ENCODE measurements at places on chromosomes 13 and 19.
A peak's percentile ranks its signal among the peaks of the same experiment; 100 is the strongest.

- no peak for DNase-seq
Observed at GRCh38 chr19:55621673-55622231, 2.6 kb downstream of the ZNF784 start.

- no peak for DNase-seq
Observed at GRCh38 chr13:51330791-51331190, 8.7 kb upstream of the SERPINE3 start.

DNA sequence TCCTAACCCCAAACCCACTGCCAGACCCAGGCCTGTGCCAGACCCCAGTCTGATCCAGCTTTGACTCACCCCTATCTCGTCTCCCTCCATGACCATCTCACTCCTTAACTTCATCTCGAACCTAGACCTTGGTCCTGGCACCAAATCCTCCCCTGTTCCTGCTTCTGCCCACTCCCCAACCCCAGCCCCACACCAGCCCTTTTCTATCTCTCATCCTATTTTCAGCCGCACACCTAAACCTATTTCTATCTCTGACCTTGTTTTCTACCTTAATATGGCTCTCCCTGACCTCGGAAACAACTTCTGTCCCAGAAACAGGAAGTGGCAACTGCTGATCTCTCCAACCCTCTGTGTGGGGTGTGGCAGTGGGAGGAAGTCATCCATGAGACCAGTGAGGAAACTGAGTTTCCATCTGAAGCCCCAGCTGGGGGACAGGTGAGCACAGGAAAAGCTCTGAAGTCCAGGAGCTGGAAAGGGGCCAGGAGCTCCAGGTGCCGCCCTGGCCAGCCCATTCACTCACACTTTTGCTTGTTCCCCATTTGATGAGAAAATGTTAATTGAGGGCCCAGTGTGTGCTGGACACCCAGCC, 13.7 kb downstream of the PTH2 start:
- DNase-seq: no peak

DNA sequence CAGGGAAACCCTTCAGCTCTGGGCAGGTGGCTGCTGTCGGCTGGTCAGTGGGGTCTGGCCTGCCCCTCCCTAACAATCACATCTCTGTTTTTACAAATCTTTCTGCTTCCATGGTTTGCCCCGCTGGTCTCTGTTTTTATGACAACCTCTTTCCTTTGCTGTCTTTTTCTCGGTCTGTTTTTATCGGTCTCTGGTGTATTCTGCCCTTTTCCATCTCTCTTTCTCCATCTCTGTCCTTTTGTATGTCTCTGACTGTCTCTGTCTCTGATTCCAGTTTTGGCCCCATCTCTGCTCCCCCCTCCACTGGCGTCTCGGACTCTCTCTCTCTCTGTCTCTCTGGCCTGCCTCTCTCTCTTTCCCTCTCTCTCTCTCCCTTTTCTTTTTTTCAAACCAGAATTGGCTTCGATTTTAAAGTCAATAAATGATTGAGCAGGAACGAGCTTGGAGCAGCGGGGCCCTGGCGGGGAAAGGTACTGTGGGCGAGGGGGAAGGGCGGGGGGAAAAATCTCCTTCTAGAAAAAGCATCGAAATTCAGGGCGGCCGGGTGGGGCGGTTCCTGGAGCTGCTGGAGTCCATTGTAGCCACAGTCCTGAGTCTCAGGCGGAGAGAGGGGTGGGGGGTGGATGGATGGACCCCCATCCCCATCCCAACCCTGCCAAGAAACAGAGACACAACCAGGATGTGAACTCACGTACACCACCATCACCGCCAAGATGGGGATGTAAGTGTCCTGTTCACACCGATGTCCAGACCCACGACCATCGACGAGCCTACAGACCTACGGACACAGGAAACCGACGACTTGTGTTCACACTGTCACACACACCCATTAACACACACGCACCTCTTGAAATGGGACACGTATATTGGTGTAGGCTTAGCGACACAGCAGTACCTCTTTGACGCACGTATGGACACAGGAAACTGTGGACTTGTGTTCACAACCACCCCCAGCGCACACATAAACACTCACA, 3.0 kb downstream of the NFIX start:
- DNase-seq: no peak

GRCh38 chr19:37914908-37915307, 7.9 kb downstream of the SIPA1L3 start:
- DNase-seq: no peak

- DNase-seq: no peak
Observed at GRCh38 chr13:91313103-91313502, 34.4 kb upstream of the MIR17HG start.

GRCh38 chr13:36530050-36530789, 97.9 kb downstream of the CCNA1 start:
- DNase-seq: peak; percentile 17
